ENCODE measurements at places on chromosomes 2 and 18.

DNA sequence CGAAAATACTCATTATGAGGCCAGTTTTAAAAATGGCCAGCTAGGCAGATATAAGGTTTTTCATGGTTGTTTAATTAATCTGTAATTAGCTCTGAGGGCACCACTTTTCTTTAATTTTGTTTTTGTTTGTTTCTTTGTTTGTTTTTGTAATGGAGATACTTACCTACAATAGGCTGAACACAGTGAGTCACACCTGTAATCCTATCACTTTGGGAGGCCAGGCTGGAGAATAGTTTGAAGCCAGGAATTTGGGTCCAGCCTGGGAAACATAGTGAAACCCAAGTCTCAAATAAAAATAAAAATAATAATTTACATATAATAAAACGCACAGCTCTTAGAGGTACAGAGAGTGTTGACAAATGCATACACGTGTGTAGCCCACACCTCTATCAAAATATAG, 56.8 kb upstream of the MSH2 start:
- DNase-seq: no peak

DNA sequence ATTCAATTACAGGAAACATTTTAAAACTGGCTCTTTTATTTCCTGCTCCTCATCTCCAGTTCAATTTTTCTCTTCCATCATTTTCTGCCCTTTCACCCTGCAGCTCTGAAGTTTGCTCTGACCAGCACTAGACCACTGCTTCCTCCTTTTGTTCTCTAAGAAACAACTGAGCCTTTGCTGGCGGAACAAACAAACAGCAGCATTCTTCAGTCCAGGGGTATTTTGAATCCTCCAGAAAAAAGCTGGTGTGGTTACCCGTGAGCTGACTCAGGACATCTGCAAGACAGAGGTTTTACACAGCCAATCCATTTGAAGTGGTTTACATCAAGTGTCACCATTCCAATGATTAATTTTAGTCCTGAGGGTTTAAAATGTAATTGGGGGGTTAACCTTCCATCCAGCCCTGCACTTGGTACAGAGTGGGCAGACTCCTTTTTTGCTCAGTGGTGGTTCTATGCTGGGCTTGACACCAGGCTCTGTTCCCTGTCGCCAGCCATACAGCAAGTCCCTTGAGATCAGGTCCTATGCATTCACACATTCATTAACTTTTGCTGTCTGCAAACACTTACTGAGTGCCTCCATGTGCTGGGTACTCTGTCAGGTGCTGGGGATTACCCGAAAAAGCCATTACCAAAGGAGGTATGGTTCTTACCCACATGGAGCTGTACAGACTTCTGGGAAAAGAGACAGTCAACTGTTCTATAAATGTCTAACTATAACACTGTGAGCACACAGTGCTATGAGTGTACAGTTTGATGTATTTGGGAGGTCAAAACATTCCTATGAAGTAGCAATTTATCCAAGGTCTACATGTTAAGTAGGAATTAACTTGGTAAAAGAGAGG, 909.4 kb upstream of the GYPC start:
- no peak for DNase-seq

GRCh38 chr18:39448942-39449341, 1883.3 kb upstream of the CELF4 start:
- DNase-seq: no peak

DNA sequence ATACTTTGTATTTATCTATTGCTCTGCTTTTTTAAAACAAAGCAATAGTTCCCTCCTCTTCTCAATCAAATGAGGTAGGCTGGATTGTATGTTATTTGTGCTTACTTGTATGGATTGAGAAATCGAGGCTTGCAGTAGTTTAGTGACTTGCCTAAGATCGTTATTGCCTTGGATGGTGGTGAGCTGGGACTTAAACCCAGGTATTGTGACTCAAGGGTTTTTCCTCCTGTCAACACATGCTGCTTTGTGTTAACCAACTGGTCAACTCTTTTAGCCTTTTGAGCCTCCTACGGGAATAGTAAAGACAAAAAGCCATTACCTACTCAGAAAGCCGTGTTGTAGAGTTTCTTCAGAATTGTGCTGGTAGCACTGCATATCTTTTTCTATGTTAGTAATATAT, 95.2 kb upstream of the THUMPD2 start:
- no peak for DNase-seq

GRCh38 chr2:221716426-221717303, 144.6 kb upstream of the EPHA4 start:
- peak; percentile 4 for DNase-seq

DNA sequence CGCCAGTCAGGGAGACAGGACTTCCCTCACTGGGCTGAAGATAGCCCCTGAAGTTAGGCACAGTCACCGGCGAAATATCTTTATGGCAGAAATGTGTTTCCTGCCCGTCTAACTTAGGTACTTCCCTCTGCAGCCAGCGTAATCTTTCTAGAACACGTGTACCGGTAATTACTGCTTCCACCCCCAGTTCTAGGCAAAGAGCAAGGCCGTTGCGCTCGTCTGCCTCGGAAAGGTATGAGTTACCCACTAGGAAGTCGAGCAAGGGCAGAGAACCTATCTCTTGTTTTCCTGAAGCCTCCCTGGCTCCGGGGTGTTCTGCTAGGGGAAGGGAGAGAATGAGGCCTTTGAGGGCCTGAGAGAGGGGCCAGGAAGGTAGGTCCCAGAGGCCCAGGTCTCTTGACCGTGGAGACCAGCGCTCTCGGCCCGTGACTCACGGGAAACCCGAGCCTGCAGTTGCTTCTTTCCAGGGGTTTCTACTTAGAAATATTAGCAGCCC, 70.0 kb downstream of the TWSG1 start:
- peak; percentile 87 for DNase-seq

DNA sequence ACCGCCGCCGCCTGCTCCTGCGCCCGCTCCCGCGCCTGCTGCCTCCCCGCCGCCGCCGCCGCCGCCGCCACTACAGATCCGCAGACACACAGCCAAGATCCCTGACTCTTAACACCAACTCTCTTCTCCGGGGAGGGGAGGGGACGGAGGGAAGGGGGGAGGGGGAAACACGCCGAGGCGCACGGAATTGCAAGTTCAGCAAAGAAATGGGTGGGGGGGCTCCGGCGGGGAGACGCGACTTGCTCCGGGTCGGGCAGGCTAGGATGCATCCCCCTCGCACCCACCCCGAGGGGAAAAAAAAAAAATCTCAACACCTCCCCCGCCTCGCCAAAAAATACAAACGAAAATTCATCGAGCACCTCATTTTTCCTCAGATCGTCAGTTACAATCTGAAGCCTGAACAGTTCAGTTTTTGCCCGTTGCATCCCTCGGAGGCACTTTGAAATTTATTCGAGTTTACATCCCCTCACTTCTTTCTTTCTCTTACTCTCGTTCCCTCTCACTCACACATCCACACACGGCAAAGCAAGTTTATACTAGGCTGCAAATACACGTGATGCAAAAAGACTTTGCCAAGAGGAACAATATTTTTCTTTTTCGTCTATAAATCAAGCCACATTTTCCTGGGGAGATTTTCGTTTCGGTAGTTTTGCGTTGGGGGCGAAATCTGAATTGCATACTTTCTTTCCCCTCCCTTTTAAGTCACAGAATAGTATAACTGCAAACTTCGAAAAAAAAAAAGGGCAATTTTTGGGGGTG, at the start of gene TCF4:
TSS of gene TCF4 (minus strand) at position 82 of the 759 bp plus-strand sequence. CDS start 1,076 bp downstream, outside the sequence.
- no peak for DNase-seq

- DNase-seq: no peak
These were observed 784.0 kb upstream of the KLHL29 start for GRCh38 chr2:22600999-22601398.

DNA sequence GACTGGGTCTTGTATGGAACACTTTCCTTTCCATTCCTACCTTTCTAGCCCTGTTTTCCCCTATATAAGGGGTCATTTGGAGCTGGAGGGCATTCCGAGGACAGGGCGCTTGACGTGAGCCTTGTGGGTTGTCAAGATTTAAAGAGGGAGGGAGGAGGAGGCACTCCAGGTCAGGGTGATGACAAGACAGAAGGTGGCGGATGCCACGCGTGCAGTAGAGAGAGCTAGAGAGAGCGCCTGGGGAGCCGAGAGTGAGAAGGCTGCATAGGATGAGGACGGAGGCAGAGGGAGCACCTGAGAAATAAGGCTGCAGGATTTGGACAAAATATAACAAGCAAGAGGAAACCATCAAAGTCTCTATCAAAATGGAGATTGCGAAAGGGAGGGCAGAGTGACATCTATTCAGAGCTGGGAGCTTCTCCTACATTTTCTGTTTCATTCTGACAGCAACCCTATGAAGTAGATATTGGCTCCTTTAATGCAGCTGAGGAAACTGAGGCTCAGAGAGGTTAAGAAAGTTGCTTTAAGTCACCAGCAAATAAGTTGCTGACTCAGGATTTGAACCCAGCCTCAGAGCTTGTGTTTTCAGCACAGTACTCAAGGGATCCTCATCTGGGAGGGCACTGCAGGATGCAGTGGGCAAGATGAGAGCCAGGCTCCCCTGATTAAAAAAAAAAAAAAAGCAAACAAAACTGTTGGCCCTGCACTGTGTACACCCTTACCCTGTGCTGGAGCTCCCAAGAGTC, 124.2 kb downstream of the MRO start:
- no peak for DNase-seq

DNA sequence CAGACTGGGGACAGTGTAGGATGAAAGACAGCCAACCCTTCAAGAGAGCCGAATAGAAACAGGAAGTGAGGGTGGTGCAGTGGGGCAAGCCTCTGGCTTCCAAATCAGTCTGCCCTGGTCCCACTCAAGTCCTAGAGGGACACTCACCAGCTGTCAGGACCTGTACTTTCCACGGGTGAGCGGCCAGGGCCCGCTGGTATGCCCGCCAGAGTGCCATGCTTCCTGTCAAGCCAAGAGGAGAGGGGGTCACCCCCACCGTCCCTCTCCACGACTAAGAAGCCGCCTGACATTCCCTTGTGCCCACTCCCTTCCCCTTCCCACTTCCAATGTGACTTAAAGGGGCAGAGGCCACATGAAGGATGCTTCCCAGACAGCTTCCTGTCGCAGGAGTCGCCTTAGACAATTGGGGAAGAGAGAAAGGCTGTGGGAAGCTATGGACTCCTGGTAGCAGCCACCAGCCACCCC, 564 bp downstream of the MPV17 start:
- DNase-seq: peak; percentile 22

DNA sequence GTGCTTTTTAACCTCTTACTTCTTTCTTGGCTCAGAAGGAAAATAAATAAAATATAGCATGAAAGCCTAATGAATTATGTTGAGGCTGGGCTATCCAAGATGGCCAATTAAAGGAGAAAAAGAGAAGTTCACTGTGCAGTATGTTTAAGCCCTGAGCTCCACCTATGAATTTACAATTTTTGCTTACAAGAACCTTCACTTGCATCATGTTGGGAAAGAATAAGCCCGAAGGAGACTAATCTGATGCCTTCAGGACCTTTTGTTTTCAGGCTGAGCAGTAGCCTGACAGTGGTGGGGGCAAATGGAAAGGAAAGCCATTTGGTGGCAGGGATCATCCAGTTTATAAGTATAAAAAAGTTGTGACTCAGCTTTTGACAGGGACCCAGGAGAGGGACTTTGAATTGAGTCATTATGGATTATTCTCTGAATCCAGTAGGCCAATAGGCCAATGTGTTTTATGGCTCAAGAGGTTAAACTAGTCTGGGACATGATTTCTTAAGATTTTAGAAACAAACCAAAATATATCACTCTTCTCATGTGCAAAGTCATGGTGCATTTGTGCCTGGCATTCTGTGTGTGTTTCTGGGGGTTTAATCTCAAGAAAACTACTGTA, 56.9 kb downstream of the E2F6 start:
- DNase-seq: no peak

DNA sequence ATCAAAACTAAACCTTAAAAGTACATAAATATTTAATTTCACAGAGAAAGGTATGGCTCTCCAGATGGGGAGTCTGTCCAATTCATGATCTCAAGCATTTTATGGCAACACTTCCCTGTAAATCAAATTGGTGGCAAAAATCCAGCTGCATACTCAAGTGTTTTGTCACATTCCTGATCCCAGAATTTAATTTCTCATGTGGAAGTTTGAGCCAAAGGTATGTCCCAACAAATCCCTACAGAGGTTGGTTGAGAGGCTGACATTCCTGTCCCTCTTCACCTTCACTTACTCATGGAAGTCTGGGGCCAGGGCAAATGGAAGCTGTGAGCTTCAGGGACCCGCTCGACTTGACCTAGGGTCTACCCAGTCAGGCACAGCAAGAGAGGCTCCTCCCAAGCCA, 17.7 kb downstream of the KLF7 start:
- no peak for DNase-seq

- DNase-seq: no peak
These were observed 42.9 kb upstream of the CREG2 start for GRCh38 chr2:101430156-101430555.

DNA sequence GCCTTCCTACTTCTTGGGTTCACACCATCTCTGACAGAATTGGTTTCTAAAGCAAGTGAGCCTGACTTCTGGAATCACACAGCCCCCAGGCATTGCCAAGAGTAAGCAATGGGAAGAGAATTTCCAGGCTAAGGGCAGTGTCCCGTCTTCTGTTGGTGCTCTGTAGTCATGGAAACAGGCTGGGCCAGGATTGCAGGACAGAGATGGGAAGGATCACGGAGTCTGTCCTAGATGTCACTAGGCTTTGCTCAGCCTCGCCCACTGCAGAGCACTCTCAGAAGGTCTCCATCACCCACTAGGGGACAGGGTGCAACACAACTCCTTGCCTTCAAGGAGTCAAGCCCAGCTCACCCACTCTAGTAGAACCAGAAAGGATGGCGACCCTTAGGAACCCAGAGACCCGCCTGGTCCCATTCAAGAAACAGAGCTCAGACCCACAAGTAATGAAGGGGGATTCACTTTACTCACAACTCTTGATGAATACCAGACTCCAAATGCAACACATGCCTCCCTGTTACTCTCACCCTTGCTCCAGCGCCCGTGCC, 48.6 kb upstream of the TEX51 start:
- DNase-seq: no peak

- DNase-seq: no peak
These were observed 13.5 kb upstream of the IGFBP2 start for GRCh38 chr2:216619411-216620393.

DNA sequence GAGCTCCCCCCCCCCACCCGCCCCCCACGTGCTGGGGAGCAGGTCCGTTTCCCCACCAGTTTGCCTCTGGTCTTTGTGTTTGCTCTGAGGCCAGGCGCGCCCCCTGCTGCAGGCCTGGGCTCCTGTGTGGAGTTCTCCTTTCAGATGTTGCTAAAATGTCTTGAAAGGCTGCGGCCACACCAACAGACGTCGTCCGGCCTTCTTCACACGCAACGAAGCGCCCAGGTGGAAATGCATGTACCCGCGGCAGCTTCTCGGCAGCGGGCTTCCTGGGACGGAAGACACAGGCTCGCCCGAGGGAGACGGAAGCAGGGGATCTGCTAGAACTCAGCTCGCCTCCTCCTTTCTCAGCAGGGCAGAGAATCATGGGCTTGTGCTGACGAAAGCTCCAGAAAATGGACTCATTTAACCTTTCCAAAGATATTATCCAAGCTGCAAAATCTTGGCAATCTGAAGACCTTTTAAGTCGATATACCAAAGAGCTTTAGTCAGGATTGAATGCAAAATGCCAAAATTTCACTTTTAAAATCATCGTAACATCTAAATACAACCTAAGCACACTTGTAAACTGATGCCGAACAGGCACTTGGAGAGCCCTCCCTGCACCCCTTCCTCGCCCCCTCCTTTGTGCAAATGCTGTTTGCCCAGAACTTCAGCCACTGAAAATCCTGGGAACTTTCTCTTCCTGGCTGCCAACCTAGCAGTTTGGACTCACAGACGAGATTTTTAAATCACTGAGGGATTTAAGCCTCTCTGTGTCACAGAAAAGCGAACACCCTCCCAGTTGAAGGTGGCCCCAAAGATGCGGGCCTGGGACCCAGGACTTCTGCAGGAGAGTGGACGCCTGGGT, 125.5 kb upstream of the ZNF516 start:
- peak; percentile 17 for DNase-seq

GRCh38 chr2:227163485-227163997, 464 bp downstream of the COL4A4 start:
- no peak for DNase-seq

- DNase-seq: peak; percentile 86
These were observed 26.2 kb downstream of the MMADHC start for GRCh38 chr2:149561309-149561926.
